ENCODE measurements at places on chromosomes 5 and 9.

GRCh38 chr9:90365666-90366065 lies 277.0 kb downstream of the DIRAS2 start:
- peak; percentile 8 for DNase-seq

DNA sequence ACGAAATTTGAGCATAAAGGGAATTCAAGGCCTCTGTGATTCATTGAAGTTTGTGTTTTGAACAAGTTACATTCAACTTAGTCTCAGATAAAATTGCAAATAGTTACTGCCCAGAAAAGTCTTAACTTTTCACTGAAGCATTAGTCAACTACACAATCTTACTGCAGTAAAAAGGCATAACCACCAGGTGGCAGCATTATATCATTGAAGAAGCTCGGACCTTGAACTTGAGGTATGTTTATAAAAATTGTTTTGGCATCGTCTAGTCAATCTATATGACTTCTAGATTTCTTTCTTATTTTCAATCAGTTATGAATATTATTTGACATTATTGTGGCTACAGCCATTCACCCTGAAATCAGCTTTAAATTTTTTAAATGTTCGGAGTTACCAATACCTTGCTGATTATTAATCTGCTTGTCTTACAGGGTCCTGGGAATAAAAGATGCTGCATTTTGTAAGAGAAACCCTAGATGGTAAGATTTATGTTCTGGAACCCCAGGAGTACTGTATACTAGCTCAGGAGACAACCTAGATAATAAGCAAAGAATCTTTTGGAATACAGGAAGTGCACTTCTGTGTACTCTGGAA lies 83.9 kb upstream of the GRAMD2B start:
- peak; percentile 40 for DNase-seq

- peak; percentile 68 for DNase-seq
Measured at GRCh38 chr5:141514330-141515133, 25.7 kb downstream of the PCDHGC5 start.

- no peak for DNase-seq
Measured at GRCh38 chr5:2188661-2189060, 305.9 kb upstream of the IRX4 start.

GRCh38 chr5:41637869-41638268 lies 127.5 kb upstream of the PLCXD3 start:
- DNase-seq = peak; percentile 62

DNA sequence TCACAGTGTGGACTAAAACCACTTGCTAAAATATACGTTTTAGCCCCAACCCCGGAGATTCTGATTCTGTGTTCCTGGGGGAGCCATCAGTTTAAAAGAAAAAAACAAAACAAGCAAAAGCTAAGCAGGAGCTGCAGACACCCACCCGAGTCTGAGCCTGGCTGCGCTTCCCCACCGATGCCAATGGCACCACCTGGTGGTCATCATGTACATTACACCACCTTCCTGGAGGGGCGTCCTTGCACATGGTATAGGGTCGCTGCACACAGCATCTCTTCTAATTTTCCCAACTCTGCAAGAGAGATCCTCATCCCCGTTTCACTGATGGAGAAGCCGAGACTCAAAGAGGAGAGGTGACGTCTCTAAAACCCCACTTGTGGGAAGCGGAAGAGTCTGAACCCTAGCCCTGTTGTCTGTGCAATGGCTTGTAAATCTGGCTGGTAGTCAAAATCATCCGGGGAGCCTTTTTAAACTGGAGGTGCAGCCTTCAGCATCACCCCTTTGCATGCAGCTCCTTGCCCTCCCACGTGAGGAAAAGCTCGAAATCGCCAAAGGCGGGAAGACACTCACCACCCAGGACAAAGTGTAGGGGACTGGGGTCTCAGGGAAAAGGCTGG lies 23.1 kb upstream of the CNOT6 start:
- peak; percentile 60 for DNase-seq

GRCh38 chr5:128799945-128800344 lies 165.3 kb upstream of the SLC27A6 start:
- DNase-seq = no peak

GRCh38 chr5:177496727-177497291 lies 595 bp downstream of the PDLIM7 start:
- DNase-seq = no peak

DNA sequence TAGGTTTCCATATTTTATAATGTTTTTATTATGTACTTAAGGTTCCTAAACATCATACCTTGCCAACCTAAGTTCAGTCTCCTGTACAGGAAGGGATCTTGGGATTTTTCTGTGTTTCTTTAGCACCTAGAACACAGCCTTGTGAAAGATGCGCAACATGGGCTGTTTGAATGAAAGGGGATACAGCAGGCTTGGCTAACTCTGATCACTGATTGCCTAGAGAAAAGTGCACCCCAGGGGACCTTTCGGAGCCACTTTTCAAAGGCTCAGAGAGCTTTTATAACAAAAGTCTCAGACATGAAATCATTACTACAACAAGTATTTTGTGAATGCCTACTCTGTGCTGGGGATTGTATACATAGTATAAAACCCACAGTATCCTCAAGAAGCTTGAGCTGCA lies 261.6 kb downstream of the BNC2 start:
- no peak for DNase-seq

DNA sequence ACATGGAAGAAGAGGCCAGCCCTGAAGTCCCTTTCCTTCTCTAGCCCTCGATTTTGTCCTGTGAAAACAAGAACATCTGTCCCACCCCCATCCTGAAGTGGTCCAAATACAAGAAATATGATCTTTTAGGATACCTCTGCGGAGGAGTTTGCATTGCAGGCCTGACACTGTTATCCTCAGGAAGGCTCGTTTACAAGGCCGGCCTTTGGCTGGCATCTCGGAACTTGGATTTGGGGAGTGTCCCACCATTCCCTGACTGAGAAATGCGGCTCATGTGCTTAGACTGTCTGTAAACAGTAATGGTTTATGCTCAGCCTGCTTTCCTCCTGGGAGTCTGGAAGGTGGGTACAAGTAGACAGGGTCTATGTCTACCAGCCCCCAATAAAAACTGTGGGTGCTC lies 26.4 kb downstream of the WHRN start:
- no peak for DNase-seq

- DNase-seq = no peak
Measured at GRCh38 chr9:37309136-37309535, 113.4 kb upstream of the GRHPR start.

GRCh38 chr5:68458416-68459021 lies 243.0 kb downstream of the PIK3R1 start:
- no peak for DNase-seq

GRCh38 chr9:131447148-131447547 lies 53.3 kb downstream of the PRRC2B start:
- no peak for DNase-seq

GRCh38 chr5:168354397-168354796 lies 63.0 kb downstream of the WWC1 start:
- no peak for DNase-seq

DNA sequence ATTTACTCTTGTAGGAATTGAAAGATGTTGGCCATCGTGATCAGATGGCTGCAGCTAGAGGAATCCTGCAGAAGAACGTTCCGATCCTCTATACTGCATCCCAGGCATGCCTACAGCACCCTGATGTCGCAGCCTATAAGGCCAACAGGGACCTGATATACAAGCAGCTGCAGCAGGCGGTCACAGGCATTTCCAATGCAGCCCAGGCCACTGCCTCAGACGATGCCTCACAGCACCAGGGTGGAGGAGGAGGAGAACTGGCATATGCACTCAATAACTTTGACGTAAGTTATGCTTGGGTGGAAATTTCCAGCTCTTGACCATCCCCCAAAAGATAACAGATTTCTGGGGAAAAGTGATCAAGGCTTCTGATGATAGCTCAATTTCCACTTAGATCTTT lies 50.6 kb downstream of the LRRTM2 start:
- no peak for DNase-seq

DNA sequence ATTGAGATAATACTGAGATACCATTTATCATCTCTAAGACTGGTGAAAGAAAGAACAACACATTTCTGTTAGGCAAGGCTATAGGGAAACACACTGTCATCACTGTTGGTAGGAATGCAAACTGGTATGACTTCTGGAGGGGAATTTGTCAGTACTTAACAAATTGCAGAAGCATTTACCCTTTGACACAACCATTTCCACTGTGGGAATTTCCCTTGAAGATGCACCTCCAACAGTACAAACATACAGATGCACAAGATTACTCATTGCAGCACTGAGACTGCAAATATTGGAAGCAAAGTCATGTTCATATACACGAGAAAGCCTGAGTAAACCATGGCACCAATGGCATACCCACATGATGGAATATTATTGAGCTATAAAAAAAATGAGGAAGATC lies 17.6 kb downstream of the GM2A start:
- no peak for DNase-seq

GRCh38 chr9:134066526-134066912 lies 1.3 kb downstream of the BRD3 start:
- no peak for DNase-seq

- DNase-seq = peak; percentile 56
Measured at GRCh38 chr9:32502464-32502863, 23.5 kb downstream of the RIGI start.

GRCh38 chr9:114214181-114214580 lies 58.8 kb downstream of the COL27A1 start:
- no peak for DNase-seq

GRCh38 chr5:133154274-133155075 lies 102.7 kb downstream of the HSPA4 start:
- no peak for DNase-seq

DNA sequence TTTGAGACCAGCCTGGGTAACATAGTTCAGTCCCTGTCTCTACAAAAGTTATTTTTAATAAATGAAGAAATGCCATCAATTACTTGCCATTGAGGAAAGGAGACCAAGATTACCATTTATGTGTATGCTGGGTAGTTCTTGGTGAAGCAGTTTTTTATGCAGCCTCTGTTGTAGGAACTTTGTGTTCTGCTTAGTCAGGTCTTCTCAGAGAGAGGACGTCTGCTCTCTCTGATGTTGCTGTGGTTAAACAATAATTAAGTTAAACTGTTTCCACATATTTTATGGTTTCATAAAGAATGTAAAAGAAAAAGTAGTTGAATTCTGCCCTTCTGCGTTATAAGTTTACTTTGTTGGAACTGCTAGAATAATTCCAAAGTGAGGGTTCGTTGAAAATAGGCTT lies 210.5 kb downstream of the KDM4C start:
- no peak for DNase-seq

GRCh38 chr5:54630738-54631359 lies 113.3 kb downstream of the SNX18 start:
- DNase-seq = no peak

DNA sequence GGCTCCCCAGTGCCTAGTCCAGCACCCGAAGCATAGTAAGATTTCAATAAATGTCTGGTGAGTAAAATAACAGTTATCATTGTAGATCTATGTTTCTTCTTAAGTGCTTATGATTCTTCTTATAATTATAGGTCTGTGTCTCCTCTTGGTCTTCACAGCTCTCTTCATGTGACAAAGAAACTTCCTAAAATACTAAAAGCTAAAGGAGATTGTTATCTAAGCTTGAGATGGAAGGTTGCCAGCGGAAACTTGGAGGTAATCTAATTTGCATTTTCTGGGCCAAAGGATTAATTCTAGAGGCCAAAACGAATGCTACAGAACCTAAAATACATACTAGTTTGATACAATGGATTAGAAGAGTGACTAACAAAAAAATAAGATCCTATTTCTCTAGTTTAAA lies 13.6 kb upstream of the ARHGAP26 start:
- no peak for DNase-seq

DNA sequence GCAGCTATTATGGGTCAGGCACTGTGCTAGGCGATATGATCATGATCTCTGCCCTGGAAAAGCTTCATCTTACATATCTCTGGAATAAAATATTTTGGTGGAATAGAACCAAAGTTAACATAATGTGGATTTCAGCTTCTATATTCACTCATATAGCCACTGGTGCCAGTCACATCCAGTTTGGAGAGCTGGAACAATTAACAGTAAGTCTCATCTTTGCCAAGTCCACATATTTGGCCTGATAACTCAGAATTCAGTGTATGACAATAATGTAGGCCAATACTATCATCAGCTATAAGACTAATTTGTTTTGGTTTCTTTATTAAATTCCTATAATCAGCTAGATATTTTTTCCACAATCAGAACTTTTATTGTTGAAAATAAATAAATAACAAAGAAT lies 5.9 kb upstream of the FAM13B start:
- DNase-seq = no peak

DNA sequence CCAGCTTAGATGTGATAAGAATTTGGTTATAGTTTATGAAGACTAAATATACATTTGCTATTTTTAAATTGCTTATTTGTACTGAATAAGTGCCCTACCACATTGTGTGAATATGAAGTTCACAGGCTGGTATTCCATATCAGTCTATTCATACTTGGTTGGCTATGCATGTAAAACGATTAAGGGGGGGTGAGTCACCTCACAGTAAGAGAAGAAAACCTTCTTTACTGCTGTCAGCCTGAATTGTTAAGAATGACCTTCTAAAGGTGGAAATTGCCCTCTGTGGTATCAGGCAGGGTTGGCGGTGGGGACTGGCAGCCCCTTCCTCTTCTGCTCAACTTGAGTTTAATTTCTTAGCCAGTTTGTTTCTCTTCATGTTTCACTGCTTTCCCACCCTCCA lies 127.0 kb upstream of the RPS23 start:
- no peak for DNase-seq

DNA sequence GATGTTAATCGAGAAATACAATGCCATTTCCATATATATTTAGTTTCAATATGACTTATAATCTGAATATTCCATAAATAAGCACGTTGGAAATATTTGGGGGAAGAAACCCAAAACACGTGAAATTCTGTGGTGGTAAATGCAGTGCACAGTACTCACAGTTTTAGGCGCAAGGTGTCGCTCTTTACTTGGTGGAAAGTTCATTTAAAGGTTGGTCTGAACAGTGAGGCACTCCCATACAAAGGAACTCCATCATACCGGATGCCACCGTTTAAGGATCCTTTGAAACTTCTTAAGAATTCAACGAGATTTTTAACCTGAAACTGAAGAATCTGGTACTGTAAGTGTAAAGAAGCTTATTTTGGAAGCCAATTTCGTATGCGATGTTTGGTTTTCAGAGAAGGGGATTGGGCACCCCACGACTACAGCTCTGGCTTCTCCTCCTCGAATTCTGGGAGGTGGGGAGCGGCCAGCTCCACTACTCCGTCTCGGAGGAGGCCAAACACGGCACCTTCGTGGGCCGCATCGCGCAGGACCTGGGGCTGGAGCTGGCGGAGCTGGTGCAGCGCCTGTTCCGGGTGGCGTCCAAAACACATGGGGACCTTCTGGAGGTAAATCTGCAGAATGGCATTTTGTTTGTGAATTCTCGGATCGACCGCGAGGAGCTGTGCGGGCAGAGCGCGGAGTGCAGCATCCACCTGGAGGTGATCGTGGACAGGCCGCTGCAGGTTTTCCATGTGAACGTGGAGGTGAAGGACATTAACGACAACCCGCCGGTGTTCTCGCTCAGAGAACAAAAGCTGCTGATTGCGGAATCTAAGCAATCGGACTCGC lies at the start of gene PCDHA11:
Gene PCDHA11 (plus strand): TSS at position 237 of the 834 bp plus-strand sequence. CDS start 147 bp downstream, at position 384.
- no peak for DNase-seq

GRCh38 chr9:129850821-129851550 lies 15.7 kb downstream of the USP20 start:
- no peak for DNase-seq

- DNase-seq = peak; percentile 87
Measured at GRCh38 chr5:117623042-117623805, 1048.6 kb upstream of the SEMA6A start.

GRCh38 chr9:88781628-88782391 lies 209.5 kb upstream of the S1PR3 start:
- DNase-seq = peak; percentile 14

GRCh38 chr9:95605816-95606488 lies 89.2 kb upstream of the PTCH1 start:
- DNase-seq = no peak

All from NCI-H446 (cell line).